ENCODE measurements at places on chromosomes 7 and 10.

DNA sequence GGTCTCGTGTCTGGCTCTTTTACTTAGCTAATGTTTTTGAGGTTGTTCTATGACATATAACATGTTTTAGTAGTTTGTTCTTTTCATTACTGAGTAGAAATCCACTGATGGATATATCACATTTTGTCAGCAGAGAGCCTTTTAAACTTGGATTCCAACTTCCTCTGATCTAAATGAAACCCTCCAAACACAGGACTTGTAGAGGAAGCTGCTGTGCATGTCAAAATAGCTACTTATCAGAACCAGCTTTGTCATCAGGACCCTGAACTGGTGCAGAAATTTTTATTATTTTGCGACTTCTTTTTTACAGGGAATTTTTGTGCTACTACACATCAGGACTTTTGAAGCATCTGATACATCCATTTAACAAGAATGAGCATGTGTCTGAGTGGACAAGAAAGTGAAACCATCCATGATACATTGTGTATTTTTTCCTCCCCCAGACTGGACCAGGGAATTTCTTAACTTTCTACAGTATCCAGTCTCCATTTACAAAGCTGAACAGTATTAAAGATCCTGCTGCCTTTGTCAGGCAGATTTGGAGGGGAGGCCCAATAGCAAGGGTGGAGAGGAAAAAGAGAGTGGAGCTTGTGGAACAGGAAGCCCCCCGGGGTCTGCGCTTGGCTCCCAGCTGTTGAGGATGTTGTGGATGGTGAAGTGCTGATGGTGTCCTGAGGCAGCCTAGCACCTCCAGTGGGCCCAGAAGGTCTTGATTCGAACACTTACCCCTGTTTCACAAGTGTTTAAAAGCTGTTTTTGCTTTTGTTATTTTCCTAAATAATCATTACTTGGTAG, 29.3 kb upstream of the MTPAP start:
- no peak for DNase-seq

- no peak for DNase-seq
These were observed 364.5 kb downstream of the DPP6 start for GRCh38 chr7:154416714-154417113.

DNA sequence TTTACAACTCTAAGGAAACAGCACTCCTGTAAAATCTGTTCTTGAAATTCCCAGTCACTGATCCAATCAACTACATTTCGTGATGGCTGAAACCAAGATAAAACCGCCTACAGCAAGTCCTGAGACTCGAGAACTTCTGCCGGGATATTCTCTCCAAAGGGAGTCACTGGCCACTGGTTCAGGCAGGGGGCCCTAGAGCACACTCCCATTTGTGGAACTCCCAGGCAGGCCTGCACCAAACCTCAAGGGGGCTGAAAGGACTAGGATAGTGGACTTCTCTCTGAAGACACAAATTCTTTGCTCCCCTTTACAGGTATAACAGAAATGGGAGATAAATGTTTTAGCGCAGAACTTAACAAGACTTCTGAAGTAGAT, 16.3 kb downstream of the CYTH3 start:
- no peak for DNase-seq

DNA sequence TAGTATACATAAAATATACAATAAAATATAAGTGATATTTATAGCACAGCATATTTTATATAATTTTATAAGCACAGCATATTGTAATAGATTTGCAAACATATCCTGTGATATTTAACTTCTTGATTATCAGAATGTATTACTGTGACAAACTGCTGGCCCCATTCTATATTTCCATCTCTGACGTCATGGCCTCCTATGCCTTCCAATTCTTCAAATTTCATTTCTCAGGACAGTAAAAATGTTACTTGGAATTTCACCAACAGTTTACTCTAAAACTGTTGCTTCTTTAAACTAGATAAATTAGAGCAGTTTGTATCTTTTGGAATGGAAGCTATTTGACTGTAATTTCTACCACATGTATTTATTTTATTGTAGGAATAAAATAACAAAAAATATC, 102.5 kb upstream of the SLC25A13 start:
- DNase-seq = no peak

DNA sequence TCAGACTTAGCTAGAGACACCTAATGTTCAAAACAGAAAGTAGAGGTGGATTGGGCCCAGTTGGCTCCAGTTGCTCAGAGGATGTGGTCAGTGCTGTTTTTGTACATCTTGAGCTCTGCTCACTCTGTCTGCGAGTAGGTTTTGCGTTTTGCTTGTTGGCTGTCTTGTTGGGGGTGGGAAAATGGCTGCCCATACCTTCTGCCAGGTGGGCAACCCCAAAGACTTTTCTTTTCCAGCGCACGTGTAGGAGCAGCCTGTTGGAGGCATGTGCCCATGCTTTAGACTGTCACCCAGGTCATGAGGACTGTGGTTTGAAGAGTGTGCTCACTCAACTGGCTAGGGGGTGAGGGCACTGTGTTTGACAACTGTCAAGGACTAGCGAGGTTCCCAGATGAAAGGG, 73.9 kb downstream of the KAT6B start:
- DNase-seq = no peak

DNA sequence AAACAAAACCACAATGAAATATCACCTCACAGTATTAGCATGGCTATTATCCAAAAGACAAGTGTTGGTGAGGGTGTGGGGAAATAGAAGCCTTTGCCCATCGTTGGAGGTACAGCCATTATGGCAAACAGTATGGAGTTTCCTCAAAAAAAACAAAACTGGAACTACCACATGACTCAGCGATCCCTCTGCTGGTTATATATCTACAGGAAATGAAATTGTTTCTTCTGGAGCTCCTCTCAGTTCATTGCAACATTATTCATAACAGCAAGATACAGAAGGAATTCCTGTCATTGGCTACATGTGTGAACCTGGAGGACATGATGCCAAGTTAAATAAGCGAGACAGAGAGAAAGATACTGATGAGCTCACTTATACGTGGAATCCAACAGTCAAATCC, 2.4 kb upstream of the UBE3C start:
- DNase-seq = peak; percentile 71

DNA sequence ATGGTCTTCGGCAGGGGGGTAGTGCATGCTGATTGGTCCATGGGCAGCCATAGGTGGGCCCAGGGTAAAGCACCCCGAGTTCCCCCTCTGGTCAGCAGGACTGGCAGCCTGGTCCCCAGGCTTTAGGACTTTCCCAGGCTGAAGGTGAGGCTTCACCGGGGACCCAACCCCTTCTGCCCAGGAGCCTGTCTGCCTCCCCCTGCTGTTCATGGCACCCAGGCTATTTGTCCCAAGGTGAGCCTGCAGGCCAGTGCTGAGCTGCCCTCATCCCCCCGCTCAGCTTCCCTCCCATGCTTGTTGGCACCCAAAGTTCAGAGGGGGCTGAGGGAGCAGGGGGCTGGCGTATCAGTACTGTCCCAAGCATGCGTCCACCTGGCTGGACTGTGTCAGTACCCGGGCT, 38.5 kb upstream of the ZNRF2 start:
- DNase-seq = no peak

GRCh38 chr10:84341983-84342382, 13.6 kb downstream of the CCSER2 start:
- no peak for DNase-seq

- DNase-seq = peak; percentile 69
These were observed 38.1 kb upstream of the XPNPEP1 start for GRCh38 chr10:109961174-109962001.

DNA sequence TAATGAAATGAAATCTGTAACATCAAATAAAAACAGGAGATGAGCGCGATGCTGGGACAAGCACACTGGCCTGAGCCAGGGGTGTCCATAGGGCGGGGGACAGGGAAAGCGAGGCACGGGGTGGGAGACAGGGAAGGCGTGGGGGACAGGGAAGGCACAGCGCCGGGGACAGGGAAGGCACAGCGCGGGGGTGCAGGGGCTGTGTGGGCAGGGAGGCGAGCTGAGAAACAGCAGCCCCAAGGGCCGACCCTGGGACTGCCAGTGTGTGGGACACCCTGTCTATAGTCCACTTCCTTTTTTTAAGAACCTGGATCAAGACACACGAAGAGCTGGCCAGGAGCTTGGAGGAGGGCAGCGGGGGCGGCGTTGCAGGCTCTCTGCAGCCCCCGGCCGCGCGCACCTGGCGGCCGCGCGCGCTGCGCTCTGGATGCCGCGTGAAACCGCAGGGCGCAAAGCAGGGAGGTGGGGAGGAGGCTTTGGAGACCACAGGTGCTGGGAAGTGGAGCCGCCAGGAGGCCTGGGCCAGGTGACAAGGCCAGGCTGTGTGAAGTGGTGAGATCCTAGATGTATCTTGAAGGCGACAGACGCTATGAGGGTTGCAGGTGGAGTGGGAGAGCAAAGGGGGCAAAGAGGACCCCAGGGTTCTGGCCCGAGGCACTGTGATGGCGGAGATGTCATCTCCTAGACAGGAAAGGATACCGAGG, 157.7 kb downstream of the COBL start:
- no peak for DNase-seq

- DNase-seq = no peak
These were observed 26.1 kb downstream of the DYNC1I1 start for GRCh38 chr7:95798401-95798930.

DNA sequence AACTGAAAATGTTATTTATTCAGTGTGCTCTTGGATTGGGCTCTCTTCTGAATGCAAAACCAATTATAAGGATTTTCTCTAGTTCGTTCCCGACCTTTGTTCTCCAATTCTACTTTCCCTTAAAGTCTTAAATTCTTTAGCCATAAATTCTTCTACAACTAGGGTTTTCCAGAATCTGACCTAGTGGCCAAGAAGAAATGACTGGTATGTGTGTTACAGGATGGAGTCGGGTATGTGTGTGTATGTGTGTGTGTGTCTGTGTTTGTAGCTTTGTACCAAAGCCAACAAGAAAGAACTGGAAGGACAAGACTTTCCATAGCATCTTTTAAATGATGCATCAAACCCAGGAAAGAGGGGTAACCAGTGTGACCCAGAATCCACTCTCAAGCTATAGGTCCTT, 25.8 kb upstream of the LEP start:
- DNase-seq = peak; percentile 61

DNA sequence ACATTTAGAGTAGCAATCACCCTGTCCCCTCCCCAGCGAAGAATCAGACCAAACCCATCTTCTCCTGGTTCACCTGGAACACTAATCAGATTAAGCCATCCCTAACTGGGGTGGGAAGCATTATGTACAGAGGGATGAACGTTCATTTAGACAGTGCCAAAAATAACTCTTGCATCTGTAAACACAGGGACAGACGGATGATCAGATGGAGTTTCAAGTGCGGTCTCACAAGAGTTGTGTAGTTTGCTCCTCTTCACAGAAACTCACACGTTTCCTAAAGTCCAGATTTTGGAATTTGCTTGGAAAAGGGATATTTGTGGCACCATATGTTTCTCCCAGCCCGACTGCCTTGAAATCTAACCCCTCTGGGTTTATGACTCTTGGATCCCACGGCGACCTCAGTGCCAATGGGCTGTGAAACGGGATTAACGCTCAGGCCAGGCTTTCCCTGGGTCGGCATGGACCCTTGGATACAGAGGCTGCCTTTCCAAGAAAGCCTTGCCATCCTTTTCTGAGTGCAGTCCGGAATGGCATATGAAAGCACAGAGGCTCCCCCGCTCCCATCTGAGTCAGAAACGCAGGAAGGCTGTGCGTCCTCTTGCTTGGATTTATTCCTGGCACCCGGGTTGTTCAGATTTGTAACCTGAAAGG, 293.2 kb upstream of the HABP2 start:
- DNase-seq = no peak

DNA sequence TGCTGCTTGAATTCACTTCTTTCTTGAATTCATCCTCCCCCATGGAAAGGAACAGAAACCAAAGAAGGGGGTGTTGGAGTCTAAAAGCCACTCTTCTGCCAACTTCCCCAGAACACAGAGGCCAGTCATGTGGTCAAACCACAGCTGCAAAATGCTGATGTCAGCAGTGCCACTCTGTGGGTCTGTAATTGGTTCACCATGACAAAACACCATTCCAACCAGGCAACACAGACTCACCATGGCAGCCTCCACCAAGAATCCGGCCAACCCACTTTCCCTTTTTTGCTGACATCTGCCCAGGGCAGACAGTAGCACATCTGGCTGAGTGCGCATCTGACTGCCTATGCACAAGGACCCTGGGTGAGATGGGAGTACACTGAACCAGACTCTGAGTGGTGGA, 16.8 kb downstream of the OSBPL3 start:
- no peak for DNase-seq

DNA sequence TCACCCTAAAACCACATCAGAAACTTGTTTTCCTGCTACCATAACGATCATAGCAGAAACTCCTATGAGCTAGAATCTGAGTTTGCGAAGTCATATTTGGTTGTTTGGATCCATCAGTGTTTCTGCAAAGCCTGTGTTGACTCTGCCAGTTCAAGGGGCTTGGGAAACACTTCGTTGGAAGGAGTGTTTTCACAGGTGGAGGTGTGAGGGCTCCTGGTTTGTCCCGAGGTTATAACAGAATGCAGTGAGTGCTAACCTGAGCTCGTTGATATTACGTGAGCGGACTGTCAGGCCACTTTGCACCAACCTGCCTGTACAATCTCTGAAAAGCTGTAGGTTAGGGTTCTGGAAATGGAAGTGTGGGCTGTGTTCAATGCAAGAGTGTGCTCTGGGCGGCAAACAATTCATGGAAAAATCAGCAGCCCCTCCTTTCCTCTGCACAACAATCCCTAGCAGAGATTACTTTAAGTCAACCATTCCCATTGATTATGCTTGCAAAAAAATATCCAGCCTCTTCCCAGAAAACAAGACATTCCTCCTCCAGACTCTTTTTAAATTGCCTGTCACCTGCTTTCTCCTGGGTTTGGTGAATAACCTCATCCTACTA, 622.0 kb downstream of the TYW1 start:
- no peak for DNase-seq

- no peak for DNase-seq
These were observed 19.1 kb downstream of the SEMA3A start for GRCh38 chr7:84175461-84175860.

GRCh38 chr7:21125297-21125696, 302.6 kb upstream of the SP4 start:
- no peak for DNase-seq

GRCh38 chr7:128404143-128404681, 5.6 kb downstream of the IMPDH1 start:
- no peak for DNase-seq

- DNase-seq = no peak
These were observed 2.3 kb upstream of the TAX1BP1 start for GRCh38 chr7:27737616-27738015.

- peak; percentile 17 for DNase-seq
These were observed 9.3 kb downstream of the MKLN1 start for GRCh38 chr7:131336956-131337355.

DNA sequence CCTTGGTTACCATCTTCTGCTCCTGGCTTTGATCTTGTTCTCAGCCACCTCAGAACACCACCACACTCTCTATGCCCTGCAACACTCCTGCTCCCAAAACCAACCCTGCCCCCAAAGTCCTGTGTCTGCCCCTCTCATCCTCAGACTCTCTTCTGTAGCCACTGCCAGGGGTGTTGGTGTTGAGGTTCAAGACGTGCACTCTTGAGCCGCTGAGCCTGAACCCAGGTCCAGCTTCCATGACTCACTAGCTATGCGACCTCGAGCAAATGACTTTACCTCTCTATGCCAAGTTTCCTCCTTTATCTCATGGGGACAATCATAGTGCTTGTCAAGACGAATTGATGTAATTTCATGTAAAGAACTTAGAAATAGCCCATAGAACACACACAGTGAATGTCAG, 840 bp upstream of the ATP6V0A4 start:
- no peak for DNase-seq

Measured in foreskin keratinocyte (primary cell).